ENCODE measurements at places on chromosomes 4 and X.

- DNase-seq: no peak
These were observed 1.2 kb downstream of the GPC3 start for GRCh38 chrX:133983974-133984845.

DNA sequence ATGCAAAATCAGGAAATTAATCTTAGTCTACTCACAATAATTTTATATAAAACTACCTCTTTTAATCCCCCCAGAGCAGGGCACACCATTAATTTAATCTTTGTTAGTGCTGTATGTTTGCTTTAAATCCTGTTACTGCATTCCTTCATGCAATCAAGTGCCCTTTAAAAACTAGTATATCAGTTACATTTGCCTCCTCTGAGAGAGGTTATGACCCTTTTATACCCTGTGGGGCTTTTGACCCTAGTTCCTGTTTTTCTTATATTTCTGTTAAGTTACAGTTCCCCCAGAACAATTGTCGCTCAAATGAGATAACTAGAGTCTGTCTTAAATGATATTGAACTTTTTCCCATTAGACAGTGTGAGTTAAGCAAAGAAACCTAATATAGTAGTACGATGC, 46.2 kb downstream of the GPC4 start:
- no peak for DNase-seq

DNA sequence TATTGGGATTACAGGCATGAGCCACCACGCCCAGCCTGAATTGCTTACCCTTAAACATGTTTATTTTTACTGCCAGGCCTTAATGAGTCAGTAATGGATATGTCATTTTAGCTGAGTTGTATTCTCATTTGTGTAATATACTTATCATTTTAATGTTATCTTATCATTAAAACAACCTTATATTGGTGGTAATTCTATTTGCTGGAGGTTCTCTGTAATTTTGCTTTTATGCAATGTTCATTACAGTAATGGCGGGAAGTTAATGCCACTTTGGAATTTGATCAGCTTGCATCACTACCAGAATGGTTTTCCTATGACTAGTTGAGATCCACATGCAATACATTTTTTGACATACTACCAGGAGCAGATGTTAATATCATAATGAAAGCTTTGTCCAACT, 6.3 kb upstream of the PGAM4 start:
- DNase-seq: no peak

DNA sequence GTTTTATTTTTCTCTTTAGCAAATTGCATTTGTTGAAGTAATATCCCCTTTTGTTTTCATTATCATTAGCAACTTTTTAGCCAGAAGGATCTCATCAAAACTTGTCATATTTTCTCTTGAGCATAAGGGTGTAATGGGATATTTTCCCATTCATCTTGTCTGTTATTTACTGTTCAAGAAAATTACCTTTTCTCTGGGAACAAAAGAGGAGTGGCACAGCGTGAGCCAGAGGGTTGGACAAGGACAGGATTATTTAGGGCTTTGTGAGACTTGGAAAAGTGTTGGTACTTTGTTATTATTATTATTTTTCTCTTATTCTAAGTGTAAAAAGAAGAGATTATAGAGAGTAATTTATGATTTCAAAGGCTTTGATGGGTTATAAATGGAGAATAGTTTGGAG, 135.9 kb downstream of the PRKX start:
- no peak for DNase-seq

- peak; percentile 29 for DNase-seq
These were observed 107.0 kb downstream of the REPS2 start for GRCh38 chrX:17053502-17053901.

- no peak for DNase-seq
These were observed 3.2 kb upstream of the ASMTL start for GRCh38 chrX:1455948-1456280.

- peak; percentile 42 for DNase-seq
These were observed 244.3 kb downstream of the ARHGAP10 start for GRCh38 chr4:147975933-147976928.

GRCh38 chrX:109374262-109374960, 107.5 kb downstream of the GUCY2F start:
- DNase-seq: peak; percentile 4

GRCh38 chrX:136825771-136826170, 45.0 kb upstream of the ARHGEF6 start:
- DNase-seq: no peak

GRCh38 chr4:34105311-34105710, 2139.0 kb downstream of the ARAP2 start:
- peak; percentile 83 for DNase-seq

DNA sequence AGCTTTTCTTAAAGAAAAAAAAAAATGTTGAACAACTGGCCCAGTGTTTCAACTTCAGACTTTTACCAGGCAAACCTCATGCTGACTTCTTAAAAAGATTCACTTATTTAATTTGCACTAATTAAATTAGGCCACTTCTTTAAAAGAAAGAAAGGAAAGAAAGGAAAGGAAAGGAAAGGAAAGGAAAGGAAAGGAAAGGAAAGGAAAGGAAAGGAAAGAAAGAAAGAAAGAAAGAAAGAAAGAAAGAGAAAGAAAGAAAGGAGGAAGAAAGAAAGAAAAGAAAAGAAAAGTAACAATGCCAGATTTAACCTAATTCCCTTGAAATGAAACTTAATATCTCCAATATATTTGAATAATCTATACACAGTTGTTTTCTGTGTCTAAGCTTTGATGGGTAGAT, 71.4 kb upstream of the PRPS2 start:
- no peak for DNase-seq

DNA sequence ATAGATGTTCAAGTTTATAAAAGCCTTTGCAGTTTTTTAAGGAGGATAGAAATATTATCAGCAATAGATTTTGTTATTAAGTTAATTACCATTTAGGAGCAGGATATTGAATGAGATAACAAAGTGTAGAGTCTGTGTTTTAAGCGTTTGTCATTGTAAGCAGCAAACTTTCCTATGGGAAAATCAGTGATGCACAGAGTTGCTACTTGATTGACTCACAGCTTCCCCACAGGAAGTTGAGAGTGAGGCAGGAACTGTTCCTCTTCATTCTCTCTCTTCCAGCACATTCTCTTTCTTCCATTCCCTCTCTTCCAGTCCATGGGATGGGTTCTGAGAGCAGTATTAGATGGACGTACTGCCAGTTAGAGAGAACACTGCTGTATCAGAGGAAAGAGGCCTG, 867.7 kb upstream of the AGA start:
- DNase-seq: no peak

DNA sequence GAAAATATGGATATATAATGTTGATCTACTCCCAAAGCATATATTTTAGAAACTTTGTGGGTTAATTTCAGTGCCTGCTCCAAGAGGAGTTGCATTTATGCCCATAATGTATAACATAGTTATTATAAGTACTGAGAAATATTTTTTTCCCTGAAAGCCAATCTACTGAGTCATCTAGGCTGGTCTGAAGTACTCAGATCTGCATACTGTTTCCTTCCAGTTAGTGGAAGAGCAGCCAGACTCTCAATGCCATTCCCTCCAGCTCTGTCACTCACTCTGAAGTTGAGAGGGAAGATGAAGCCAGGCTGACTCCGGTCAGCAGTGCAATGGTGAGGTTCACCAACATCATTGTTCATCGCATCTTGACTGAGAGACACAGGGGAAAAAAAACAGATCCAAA, 505.1 kb downstream of the PPARGC1A start:
- peak; percentile 31 for DNase-seq

DNA sequence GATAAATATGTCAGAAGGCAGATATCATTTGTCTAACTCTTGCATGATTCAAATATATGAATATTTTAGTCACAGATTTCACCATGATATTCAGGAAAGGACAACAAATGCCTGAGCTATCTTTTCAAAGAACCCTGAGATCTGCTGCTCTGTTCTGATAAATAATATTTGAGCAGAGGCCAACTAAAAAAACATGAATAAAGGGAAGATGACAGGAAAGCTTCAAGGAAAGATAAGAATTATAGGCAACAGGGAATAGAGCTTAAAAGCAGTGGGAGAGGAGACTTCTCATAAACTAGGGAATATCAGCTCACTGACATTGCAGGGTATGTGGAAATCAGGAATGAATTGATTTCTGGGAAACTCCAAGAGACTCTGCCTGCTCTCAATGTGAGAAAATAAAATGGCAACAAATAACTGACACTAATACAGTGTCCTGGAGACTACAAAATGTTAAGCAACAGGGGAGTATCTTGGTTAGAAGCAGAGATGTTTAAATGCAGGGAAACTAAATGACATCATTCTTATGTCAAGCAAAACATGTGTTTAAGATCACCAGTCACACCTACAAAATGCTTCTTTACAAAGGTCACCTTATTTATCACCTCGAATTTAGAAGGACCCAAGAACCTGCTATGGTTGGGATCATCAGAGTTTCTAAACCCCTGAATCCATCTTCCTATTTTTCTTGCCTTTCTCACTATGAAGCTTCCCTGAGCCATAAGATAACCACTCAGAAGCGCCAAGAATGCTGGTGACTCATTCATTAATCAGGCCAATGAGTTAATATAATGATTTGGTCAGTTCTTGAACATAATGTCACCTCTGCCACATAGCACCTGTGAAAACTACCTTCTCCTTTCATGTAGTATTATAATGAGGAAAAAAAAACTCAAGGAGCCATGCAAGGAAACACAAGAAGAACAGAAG, 78.1 kb downstream of the NDST3 start:
- peak; percentile 3 for DNase-seq

DNA sequence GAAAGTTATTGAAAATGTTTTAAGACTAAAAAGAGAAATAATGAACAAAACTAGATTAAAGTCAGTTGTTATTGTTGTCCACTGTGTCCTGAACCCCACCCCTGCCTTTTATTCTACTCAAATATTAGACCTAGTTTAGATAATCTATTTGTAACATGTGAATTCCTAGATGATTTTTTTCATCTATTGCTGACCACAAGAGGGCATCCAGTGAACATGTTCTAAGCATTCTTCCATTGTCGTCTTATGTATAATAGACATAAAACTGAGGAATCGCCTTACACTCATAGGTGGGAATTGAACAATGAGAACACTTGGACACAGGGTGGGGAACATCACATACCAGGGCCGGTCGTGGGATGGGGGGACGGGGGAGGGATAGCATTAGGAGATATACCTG, 36.4 kb upstream of the HPRT1 start:
- peak; percentile 49 for DNase-seq

DNA sequence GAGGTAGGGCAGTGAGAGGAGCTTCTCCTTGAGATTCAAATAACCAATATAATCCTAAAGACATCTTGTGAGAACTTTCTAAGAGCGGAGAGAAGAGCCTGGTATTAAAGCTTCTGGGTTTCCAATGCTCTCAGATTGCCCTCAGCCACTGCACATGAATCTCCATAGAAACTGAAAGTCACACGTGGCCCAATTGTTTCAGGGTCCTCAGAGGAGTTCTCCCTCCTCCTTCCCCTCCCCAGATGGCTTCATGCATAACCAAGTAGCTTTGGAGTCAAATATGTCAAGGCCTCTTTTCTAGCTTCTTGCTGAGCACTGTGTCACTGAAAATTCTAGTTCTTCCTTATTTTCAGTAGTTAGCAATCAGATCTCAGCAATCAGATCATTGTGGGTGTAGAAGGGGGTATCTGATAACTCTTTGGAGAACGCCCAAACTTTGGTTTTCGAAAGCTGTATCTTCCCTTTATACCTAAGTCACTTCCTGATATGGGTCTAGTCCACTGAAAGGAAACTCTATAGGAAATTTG, 2.2 kb downstream of the BTK start:
- DNase-seq: no peak

GRCh38 chr4:34181891-34182290, 2062.4 kb downstream of the ARAP2 start:
- peak; percentile 96 for DNase-seq

GRCh38 chrX:49103637-49104036, 19.9 kb downstream of the GPKOW start:
- no peak for DNase-seq

- DNase-seq: no peak
These were observed at the start of gene ING2 for GRCh38 chr4:183504930-183505610. Gene ING2, plus strand, starts transcription at chr4:183505058. Its CDS starts 138 bp downstream, at chr4:183505196.

- peak; percentile 53 for DNase-seq
These were observed 201.4 kb downstream of the SPOCK3 start for GRCh38 chr4:167032871-167033270.

DNA sequence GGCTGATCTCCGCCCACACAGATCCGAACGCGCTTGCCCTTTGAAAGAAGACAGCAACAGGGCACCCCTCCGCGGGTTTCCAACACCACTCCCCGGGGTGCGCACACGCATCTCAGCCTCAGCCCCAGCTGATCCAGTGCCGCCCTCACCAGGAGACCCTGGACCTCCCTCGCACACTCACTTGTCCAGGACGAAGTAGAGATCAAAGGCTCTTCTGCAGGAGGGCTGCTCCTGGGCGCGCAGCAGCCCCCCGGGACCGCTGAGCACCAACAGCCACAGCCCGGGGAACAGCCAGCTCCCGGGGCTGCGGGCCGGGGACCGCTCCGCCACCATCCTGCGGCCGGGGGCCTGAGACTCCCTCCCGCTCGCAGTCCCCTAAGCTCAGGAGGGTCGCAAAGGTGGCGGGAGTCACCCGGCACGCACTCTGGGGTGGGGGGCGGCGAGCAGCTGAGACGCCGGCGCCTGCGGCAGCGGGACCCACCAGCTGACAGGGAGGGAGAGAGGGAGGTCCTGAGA, 743 bp downstream of the ANTXR2 start:
- peak; percentile 31 for DNase-seq

GRCh38 chr4:78024576-78025091, 32.5 kb upstream of the FRAS1 start:
- DNase-seq: no peak

Data from fibroblast of pulmonary artery (primary cell).